RWPE2 (cell line): ENCODE measurements at places on chromosomes 12 and 14.

- no peak for DNase-seq
These were observed 15.6 kb upstream of the DYNC1H1 start for GRCh38 chr14:101948666-101949216.

GRCh38 chr14:84492685-84493084, 1037.3 kb upstream of the FLRT2 start:
- no peak for DNase-seq

DNA sequence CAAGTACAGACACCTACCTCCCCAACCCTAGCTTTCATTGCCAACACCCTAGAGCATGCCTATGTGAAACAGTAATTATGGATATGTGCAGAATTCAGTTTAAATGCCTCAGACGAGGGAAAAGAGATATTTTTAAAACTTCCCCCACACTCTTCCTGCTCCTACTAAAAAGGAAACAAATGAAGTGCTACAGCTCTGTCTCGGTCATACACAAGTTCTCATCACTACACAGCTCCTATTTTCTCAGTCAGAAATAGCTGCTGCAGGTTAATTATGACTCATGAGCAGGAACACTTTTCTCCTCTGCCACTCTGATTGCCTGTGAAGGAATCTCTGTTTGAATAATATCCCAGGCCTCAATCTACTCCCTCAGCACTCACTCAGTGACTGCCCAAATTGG, 703.6 kb upstream of the FLRT2 start:
- DNase-seq = no peak

DNA sequence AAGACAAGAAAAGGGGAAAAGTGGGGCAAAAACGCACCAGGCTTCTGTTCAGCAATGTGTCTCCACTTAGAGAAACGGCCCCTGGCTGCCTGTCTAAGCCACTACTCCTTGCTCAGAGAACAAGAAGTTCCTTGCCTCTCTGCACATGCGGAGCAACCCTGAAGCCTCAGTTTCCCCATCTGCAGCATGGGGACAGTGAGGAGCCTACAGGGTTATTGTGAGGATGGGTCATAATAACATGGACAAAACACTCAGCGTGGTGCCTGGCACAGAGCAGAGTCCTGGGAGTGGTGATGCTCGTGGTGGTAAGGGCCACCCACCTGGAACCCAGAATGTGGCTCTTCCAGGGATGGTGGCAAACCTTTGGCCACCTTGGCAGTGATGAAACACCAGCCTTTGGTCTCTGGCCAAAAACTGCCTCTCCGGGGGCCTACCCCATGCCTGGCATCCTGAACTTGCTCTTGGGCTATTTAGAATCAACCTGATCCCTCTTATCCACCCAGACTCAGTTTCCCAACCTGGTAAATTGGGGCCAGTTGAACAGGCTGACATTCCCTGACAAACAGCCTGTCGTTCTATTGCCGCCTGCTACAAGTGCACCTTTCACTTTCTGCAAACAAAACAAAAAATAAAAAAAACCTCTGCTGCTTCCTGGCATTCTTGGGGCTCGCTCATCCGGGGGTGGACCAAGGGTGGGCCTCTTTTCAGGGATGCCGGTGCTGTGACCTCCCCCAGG, 56.5 kb upstream of the DLK1 start:
- no peak for DNase-seq

DNA sequence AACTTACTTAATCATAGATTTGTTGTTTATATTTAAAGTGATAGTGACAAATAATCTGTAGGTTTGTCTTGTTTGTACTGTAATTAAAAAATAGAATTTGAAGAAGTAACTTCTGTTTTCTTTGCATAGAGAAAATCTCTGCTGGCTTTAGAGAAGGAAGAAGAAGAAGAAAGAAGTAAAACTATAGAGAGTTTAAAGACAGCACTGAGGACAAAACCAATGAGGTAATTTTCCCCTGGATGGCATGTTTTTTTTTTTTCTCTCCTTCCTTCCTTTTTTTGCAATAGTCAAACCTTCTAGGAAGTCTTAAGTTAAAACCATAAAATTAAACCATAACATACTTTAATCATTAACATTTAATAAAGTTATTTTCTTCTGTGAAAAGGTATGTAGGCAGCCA, 131.9 kb downstream of the DAAM1 start:
- no peak for DNase-seq

GRCh38 chr12:100101000-100101399, 41.7 kb downstream of the BLTP3B start:
- no peak for DNase-seq

DNA sequence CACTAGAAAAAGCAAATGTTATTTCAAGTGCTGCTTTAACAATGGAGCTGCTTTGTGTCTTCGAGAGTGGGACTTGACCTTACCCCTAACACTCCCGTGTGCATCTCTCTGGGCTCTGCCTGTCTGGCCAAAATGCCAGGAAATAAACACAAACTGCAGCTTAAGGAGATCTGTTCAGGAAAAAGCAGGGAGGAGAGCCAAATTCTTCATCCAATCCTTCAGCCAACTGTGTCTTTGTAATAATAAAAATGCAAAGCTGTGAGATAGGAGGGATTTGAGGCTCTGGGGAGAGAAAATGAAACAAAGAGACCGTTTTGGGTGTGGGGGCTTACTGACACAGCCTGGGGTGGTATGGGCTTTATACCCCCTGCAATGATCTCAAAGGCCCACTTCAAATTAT, 85.8 kb upstream of the WSCD2 start:
- DNase-seq = no peak

DNA sequence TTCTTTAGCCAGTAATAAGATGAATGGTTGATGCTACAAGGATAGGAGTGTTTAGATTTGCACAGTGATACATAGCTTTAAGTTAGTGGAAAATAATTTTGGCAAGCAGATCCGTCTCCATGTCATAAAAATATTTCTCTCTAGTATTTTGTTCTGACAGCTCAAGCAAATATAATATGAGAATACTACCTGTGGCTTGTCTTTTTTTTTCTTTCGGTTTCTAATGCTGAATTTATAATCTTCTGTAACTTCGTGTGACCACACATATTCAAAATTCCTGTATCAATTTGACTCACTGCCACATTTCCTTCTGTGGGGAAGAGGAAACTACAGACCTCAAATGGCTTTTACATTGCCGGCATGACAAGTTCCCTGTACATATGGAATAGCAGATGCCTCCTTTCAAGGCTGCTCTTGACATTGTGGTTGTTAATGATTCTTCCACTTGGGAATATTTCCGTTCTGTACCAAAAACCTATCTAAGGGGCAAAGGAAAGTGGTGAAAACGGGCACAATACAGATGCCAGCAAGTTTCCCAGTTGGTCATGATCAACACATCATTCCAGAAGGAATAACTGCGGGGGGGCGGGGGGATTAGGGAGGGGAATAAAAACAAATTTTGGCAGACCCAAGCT, 103.6 kb upstream of the CCDC91 start:
- no peak for DNase-seq

DNA sequence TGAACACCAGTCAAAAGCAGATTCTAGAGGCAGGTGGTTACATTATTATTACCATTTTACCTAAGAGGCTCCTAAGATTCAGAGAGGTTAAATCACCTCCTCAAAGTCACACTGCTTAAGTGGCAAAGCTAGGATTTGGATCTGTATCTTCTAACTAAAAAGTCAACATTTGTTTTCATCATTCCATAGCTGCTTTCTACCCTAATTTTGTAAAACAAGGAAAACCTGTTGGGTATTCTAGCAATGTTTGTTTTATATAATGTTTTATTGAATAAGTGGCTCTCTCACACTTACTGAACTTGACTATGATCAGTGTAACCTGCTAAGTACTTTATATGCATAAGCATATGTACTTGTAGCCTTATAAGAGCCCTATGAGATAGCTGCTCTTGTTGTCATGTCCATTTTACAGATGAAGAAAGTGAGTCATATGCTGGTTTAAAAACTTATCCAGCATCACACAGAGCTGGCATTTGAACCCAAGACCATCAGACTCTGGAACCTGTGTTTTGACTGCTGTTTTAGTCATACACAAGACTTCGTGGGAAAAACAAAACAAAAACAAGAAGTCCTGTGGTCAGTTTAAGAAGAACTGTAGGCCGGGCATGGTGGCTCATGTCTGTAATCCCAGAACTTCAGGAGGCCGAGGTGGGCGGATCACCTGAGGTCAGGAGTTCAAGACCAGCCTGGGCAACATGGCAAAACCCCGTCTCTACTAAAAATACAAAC, 31.7 kb upstream of the EVL start:
- DNase-seq = no peak

GRCh38 chr12:15984097-15984800, 73.1 kb downstream of the DERA start:
- DNase-seq = no peak

- no peak for DNase-seq
These were observed 36.2 kb upstream of the SOCS2 start for GRCh38 chr12:93536111-93536765.

- no peak for DNase-seq
These were observed 3.9 kb upstream of the LRP1 start for GRCh38 chr12:57124261-57124877.

GRCh38 chr12:3119192-3119755, 42.1 kb downstream of the TSPAN9 start:
- no peak for DNase-seq
